ENCODE measurements at places on chromosomes 13 and 19. TPM values are rescaled to one million over a fixed set of nuclear protein-coding genes. Genes with fewer than 3 reads are reported as not detected.

FCHO1 gene
- 0.43 TPM for total RNA-seq

CEACAM20 gene
- not detected for total RNA-seq

MTUS2 gene
- 0.32 TPM for total RNA-seq

CEACAM3 gene
- total RNA-seq, result not detected

ZNF846 gene
- total RNA-seq, result 10.8 TPM

SCEL gene
- total RNA-seq, result not detected

KIR3DL2 gene
- not detected for total RNA-seq

GRK1 gene
- total RNA-seq, result not detected

WDR87 gene
- not detected for total RNA-seq

SLC1A6 gene
- not detected for total RNA-seq

NXNL1 gene
- total RNA-seq, result not detected

NCAN gene
- total RNA-seq, result not detected

DHDH gene
- total RNA-seq, result not detected

FDX2 gene
- 30.3 TPM for total RNA-seq

DNMT1 gene
- 60.2 TPM for total RNA-seq

CSNK1A1L gene
- not detected for total RNA-seq

LIG4 gene
- 9.7 TPM for total RNA-seq

LRRC8E gene
- 7.4 TPM for total RNA-seq

ZNF66 gene
- total RNA-seq, result 1.7 TPM

FFAR3 gene
- not detected for total RNA-seq

ZNF440 gene
- total RNA-seq, result 6.8 TPM

CCL25 gene
- total RNA-seq, result not detected

ZFR2 gene
- not detected for total RNA-seq

ZNF724 gene
- 6.8 TPM for total RNA-seq

DIS3 gene
- total RNA-seq, result 35.0 TPM

CABP5 gene
- total RNA-seq, result not detected

DZIP1 gene
- 38.9 TPM for total RNA-seq

CLEC17A gene
- not detected for total RNA-seq

CCDC8 gene
- total RNA-seq, result 8.6 TPM

MYCBP2 gene
- 84.6 TPM for total RNA-seq

ZNF177 gene
- 0.64 TPM for total RNA-seq

ACP7 gene
- total RNA-seq, result not detected

TMC4 gene
- 0.32 TPM for total RNA-seq

KLK1 gene
- not detected for total RNA-seq

HCST gene
- 0.64 TPM for total RNA-seq

CYP4F8 gene
- under 0.01 TPM for total RNA-seq

IL11 gene
- total RNA-seq, result 5.2 TPM

PLVAP gene
- total RNA-seq, result not detected

CBLC gene
- total RNA-seq, result under 0.01 TPM

All from fibroblast of villous mesenchyme (primary cell).